NCI-H2107 (cell line): ENCODE measurements at places on chromosomes 6 and 20.

- DNase-seq, result no peak
Measured at GRCh38 chr6:156657296-156657695, 119.9 kb upstream of the ARID1B start.

DNA sequence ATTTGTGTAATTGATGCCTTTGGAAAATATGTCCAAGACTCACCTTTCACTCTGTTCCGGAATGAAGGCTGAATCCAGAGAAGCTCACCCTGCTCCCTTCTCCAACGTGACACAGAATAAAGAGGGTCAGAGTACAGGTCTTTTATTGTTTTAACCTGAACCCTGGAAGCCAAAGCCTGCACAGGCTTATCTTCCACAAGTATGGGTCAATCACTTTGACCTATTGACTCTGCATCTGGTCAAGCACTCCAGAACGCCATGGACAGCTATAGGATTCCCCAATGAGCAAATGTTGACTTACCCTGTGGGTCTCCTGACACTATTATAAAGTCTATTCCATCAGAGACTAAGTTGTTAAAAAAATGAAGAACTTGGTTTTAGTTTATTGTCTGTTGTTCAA is 158.4 kb upstream of the MYLIP start:
- no peak for DNase-seq

DNA sequence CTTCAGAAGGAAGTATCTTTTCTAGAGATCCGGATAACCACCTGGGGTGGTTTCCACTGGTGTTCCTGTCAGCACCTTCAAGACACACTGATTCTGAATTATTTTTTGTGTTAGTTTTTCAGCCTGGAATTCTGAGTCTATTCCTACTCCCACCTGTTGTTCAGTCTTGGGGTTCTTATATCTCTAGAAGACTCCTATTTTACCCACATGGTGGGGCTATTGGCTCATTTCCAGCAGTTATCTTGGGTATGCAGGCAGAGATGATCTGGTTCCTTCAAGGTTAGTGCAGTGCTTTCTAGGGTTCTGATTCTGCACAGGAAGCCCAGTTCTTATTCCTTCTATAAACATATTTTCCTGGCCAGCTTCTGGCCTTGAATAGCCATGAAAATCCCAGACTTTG is 175.6 kb upstream of the PDE7B start:
- peak; percentile 32 for DNase-seq

- no peak for DNase-seq
Measured at GRCh38 chr20:45832619-45833018, 980 bp upstream of the SNX21 start.

DNA sequence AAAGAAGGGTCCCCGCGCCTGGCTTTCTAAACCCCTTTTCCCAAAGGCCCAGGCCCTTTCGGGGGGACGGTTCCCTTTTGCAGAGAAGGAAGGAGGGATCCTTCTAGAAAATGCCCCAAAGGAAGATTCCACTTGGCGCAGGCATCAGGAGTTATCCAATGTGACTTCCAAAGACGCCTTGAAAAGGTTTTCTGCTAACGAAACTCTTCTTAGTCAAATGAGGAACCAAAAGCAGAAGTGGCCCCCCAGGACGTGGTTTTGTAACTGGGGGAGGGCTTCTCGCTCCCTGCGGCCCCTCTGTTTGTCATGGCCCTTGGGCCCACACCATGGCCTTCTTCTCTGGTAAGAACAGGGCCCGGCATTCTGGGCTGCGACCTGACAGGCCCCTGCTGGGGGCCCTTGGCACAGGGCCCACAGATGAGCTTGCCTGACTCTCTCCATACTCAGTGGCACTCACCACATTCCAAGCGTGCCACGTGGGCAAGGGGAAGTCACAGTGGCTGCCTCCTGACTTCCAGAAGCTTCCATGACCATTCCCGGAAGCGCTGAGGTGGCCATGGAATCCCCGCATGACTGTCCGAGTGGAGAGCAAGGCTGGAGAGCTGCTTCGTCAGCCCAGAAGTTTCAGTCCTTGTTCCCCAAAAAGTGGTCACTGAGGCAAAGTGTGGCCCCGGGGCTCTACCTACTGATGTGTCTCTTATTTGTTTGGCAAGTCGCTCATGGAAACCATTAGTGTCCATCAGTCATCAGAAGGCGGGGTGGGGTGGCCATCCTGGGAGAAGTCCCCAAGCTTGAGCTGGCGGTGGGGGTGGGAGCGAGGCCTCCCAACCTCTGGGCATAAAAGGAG is 834 bp upstream of the CTSZ start:
- no peak for DNase-seq

- DNase-seq, result no peak
Measured at GRCh38 chr6:15425947-15426346, 180.1 kb downstream of the JARID2 start.

- no peak for DNase-seq
Measured at GRCh38 chr20:43167615-43168014, 22.1 kb downstream of the PTPRT start.

GRCh38 chr6:139990026-139990686 is 615.7 kb upstream of the CITED2 start:
- no peak for DNase-seq

- no peak for DNase-seq
Measured at GRCh38 chr20:44115762-44116644, 71.0 kb downstream of the JPH2 start.

DNA sequence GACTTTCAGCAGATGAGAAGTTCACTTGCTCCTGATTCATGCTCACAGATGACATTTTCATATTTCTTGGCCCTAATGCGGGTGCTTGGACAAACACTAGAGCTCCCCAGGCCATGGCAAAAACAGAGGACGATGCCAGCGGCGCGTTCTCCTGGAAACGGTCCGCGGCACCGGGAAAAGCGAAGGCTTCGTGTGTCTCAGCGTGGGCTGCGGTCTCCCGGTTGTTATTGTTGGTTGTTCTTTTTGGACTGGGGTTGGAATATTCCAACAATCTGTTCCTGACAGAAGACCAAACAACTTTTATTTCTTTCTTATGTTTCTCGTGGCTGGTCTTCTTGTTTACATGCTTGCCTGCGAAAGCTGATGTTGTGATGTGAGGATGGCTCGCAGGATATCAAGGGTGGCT is 46.8 kb upstream of the NEDD9 start:
- DNase-seq, result no peak

- DNase-seq, result no peak
Measured at GRCh38 chr20:38095017-38095686, 61.6 kb downstream of the RPRD1B start.

DNA sequence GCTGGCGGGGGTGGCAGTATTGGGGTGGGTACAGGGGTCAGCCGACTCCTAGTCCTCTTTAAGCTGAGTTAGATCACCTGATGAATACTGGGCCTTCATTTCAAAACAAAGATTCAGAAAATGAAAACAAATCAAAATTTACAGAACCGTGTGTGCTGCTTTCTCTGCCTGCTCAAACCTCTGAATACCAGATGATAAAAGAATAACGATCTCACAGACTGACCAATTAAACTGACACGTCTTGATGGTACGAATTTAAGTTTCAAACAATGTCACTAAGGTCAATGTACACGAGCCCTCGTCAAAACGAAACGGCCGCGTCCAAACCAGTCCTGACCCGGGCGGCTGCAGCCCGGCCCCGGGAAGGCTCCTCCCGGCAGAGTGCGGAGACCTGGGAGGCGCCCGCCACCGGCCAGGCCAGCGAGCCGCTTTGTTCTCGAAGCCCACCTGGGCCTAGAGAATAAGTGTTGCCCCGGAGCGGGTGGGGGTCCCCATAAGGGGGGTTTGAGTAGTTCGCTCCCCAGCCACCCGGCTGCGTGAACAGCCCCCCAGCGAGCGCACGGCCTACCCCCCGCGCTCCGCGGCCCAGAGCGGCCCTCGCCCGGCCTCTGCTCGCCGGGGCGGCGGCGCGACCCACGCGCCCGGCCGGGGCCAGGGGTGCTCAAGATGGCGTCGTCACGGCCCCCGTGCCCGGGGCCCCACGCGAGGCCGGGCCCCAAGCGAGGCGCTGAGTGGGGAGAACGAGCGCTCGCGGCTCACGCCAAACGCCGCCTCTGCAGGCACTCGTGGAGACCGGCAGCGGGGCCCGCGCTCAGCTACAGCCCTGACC is 728 bp downstream of the PSMA7 start:
- DNase-seq, result no peak
